HCT116 (cell line): ENCODE measurements at places on chromosomes 13 and 19. TPM values are rescaled to one million over a fixed set of nuclear protein-coding genes. Genes with fewer than 3 reads are reported as not detected.

GDF15 gene
- 425 TPM for total RNA-seq

DLL3 gene
- total RNA-seq, result 0.17 TPM

LGI4 gene
- total RNA-seq, result 0.32 TPM

ZNF524 gene
- total RNA-seq, result 17.2 TPM

MBD3L3 gene
- total RNA-seq, result not detected

TRMT1 gene
- total RNA-seq, result 84.4 TPM

PROZ gene
- total RNA-seq, result not detected
